ENCODE measurements at places on chromosomes 2 and 18.
A peak's percentile ranks its signal among the peaks of the same experiment; 100 is the strongest.

DNA sequence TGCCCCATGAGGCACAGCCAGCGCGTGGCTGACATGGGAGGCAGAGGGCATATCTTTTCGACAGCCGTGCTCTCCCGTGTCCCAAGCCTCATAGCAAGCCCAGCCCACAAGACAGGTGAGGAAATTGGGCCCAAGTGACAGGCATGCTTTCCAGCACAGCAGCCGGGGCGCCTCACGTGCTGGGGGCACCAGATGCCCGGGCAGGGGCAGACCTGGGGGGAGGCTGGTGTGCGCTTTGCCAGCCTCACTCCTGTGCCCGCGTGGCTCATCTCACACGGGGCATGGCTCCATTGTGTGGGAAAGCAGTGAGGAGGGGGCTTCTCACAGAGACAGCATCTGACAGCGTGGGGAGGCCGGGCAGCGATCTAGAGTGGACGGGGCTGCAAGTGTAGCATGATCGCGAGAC is 93.2 kb downstream of the USP40 start:
- no peak for DNase-seq

DNA sequence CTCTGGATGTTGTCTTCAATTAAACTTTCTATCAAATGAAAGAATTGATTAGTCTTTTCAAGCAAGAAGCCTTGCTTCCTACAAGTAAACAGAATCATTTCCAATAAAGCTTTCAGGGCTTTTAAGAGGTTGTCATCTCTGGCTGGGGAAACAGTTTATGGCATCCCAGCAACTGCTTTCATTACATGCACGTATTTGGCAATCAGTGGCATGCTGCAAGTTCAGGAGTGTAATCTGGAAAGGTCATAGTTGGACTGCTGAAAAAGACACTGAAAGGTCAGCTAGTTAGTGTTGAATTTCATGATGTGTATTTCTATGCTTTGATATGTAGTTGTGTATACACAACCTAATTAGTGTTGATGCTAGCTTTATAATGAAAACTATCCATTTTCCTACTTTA is 332.9 kb downstream of the DSC3 start:
- DNase-seq = no peak

DNA sequence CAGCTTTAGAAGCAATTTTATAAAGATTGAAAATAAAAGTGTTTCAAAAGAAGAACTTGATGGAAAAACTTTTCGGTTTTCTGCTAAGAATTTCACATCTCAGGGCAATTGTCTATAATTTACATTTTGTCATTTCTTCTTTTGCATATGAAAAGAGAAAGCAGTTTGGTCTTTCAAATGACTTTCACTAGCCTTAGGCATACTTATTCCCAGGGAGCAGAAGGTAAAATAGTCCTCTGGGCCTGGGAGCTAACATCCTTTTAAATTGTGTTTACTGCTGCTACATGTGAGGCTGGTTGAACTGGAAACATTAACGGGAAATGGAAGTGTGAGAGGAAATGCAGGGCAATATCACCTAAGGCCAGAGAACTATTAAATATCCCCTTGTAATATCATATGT is 37.1 kb downstream of the MYO3B start:
- DNase-seq = no peak

- no peak for DNase-seq
Measured at GRCh38 chr2:240192661-240193060, 52.2 kb upstream of the OTOS start.

DNA sequence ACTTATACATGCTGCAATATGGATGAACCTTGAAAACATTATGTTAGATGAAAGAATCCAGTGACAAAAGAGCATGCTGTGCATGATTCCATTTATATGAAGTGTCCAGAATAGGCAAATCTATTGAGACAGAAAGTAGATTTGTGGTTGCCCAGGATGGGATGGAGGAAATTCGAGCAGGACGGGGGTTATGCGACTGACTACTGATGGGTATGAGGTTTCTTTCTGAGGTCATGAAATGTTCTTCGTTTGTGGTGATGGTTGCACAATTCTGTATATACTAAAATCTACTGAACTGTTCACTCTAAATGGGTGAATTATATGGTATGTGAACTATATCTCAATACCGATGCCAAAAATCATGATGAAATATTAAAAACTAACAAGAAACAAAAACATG is 18.9 kb upstream of the MTERF4 start:
- DNase-seq = no peak

DNA sequence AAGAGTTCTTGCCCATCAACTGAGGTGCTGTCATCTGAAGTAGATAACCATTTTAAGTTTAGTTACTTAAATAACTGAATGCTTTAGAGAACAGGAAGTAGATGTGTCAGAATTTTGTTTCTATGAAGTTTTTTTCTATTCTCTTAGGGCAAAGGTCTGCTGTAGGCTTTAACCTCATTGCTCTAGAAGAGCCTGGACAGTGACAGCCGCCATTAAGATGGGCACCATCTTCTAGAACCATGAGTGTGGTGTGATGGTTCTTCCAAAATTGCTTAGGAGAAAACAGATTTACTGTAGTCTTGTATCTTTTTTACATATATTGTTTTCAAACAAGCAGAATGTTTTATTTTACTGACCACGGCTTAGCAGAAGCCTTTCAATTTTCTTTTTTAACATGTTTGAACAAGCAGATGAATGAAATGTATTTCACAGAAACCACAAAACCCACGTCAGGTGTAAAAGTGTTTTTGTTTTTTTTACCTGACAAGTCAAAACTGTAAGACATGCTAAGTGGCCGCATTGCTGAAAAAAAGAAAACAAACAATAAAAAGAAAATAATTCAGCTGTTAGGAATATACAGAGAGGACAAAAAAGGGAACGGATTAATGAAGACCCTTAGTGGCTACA is 77.9 kb downstream of the PRELID3A start:
- DNase-seq = no peak

GRCh38 chr18:48152549-48152948 is 222.1 kb upstream of the SMAD2 start:
- DNase-seq = no peak

DNA sequence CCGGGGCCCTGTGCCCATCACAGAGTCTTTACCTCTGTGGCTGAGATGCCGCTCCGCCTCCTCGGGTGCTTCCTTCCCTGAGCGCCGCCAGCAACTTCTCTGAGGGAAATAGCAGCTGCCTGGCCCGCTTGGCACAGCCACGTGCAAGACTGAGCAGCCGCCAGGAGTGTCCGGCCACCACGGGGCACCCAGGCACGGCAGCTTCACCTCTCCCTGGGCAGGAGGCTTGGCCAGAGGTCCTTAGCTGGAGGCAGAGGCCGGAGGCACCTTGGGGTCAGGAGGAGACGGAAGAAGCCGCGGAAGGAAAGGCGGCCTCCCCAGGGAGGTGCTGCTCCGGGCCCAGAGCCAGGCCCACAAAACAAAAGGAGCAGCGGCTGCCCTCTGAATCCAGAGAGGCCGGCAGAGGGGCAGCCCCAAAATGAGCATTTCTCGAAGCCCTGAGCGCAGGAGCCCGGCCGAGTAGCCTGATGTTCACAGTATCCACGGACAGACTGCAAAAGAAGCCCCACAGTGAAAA is 6.0 kb upstream of the LIMS2 start:
- no peak for DNase-seq

DNA sequence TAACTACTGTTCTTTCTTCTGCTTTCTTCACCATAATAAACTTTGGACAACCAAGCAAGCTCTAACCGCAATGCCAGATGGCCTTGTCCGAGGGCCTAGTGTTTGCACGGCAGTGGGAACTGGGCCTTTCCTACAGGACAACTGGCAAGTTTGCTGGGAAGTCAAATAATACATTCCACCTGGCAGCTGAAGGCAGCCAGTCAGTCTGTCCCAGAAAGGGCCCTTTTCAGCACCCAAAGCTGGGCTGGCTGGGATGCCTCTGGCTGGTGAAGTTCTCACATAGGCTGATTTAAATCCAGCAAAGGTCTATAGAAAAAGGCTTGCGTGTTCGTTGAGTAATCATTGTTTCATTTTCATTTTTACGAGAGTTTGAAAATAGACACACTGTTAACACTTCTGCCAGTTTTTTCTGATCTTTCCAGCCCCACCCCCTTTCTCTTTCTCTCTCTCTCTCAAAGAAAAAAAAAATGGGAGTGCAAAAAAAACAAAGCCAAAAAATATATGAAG is 110.0 kb upstream of the EPAS1 start:
- peak; percentile 31 for DNase-seq
